Stimulated activated CD4-positive, alpha-beta T cell treated with anti-CD3 and anti-CD28 coated beads, TNF-alpha, amount 100 ng/mL, for 1 hour (primary cell): ENCODE measurements at places on chromosomes 7 and 10.

DNA sequence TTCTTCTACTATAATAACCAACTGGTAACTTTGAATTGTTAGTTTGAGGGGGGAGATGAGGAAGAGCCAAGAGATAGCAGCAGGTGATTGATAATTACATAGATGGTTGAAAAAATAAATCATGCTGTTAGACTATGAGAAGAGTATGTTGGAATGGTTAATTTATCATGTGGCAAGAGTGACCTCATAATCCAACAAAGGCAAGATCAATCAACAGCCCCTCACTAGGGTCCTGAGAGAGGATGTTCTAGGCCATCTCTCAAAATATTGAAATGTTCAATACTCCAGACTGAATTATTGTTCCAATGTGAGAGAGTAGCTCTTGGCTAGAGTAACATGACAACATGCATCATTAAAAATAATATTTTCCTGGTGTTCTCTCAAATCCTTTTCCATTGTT lies 67.9 kb downstream of the ADD3 start:
- DNase-seq: no peak

DNA sequence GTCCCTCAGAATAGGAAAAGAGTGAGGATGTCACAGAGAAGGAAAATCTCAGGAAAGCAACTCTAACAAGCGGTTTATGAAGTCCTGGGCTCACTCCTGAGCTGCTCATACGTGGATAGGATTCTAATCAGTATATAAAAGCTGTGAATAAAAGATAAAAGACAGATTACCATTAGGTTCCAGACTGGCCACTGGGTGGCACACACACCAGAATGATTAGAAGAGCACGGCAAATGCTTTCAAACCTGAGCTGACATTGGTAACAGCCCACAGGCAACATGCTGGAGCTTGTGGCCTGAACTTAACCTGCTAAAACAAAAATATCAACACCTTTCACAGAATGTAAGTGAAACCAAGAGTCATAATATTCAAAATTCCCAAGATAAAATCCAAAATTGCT lies 370.8 kb downstream of the GRID1 start:
- no peak for DNase-seq

DNA sequence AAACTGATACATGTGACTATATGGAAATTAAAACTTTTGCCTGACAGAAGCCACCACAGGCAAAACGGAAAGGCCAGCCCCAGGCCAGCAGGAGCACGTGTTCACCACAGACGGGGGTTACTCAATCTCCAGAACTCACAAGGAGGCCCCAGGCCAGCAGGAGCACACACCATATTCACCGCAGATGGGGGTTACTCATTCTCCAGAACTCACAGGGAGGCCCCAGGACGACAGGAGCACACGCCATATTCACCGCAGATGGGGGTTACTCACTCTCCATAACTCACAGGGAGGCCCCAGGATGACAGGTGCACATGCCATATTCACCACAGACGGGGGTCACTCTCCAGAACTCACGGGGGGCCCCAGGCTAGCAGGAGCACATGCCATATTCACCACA lies 61.5 kb downstream of the NKX6-2 start:
- no peak for DNase-seq

- DNase-seq: no peak
Measured at GRCh38 chr10:72954596-72955554, at the start of gene PLA2G12B. PLA2G12B (minus strand) TSS chr10:72954806; CDS start chr10:72954685, 121 bp downstream.

DNA sequence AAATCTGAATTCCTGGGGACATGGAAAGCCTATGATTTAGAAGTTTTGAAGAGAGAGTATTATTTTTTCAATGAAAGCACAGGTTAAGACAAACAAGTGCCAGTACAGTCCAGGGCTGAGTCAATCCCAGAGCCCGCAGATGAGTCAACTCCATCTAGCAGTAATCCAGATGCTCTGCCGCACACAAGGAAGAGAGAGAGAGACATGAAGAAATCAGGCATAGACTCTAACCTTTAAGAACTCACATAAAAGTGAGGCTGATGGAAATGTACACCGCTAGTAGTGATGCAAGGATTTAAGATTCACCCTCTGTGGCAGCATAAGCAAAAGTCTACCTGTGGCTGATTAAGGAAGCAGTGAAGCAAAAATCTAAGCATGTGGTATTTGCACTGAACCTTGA lies 651.5 kb downstream of the TNS3 start:
- no peak for DNase-seq

- DNase-seq: no peak
Measured at GRCh38 chr7:97022491-97023306, 1.9 kb downstream of the DLX5 start.

GRCh38 chr10:20995123-20995987 lies 98.2 kb upstream of the NEBL start:
- no peak for DNase-seq

GRCh38 chr10:1229116-1229515 lies 172.9 kb downstream of the WDR37 start:
- DNase-seq: no peak

DNA sequence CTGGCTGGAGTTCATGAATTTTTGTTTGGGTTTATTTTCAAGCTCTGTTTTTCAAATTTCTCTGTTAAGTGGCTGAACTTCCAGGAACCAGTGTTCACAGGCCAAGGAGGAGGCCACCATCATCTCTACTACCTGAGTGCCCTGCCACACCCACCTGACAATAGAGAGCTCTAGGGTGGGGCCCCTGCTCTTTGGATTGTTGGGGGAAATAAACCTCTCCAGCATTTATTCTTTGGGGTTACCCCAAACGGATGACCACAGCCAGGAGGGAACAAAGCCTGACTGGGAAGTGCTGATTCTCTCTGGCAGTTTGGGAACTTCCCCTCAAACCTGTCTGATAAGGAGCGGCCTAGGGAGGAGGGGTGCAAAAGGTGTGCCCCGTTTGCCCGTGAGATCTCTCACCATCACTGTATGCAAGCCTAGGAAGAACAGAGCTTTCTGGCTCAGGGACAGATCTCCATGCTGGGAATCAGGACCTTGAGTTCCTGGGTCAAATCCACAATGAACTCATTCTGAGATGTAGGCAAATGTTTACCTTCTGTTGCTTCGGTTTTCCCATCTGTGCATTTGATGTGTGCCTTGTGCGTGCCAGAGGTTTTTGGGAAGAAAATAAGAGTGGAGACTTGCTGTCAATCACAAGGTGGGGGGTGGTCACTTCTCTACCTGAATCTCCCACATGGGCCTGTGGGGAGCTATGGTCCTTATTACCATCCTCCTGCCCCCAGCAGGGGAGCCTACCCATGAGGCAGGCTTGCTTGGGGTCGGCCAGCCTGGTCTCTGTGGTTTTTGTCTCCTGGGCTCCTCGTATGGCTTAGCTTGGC lies 27.7 kb upstream of the PDCD4 start:
- no peak for DNase-seq

DNA sequence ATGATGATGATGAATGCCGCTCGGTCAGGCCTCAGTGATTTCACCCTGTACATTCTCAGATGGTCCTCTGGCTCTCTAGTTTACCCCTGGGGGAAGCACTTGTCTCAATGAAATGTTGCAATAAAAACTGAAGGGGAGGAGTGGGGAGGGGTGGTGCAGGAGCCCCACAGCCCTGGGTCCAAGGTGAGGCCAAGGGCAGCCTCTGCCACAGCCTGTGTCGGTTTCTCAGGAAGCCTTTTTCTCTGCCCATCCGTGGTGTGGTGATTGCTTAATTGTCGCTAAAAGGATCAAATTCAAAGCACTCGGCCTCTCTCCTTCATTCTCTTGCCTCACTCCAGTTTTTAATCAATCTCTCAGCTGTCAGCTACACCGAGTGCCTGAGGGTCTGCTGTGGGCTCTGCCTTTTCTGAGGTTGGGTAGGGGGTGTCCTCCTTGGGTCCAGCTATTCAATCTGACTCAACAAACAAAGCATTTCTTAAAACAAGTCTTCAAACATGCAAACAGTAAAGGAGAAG lies 39.1 kb upstream of the HSPA12A start:
- no peak for DNase-seq

DNA sequence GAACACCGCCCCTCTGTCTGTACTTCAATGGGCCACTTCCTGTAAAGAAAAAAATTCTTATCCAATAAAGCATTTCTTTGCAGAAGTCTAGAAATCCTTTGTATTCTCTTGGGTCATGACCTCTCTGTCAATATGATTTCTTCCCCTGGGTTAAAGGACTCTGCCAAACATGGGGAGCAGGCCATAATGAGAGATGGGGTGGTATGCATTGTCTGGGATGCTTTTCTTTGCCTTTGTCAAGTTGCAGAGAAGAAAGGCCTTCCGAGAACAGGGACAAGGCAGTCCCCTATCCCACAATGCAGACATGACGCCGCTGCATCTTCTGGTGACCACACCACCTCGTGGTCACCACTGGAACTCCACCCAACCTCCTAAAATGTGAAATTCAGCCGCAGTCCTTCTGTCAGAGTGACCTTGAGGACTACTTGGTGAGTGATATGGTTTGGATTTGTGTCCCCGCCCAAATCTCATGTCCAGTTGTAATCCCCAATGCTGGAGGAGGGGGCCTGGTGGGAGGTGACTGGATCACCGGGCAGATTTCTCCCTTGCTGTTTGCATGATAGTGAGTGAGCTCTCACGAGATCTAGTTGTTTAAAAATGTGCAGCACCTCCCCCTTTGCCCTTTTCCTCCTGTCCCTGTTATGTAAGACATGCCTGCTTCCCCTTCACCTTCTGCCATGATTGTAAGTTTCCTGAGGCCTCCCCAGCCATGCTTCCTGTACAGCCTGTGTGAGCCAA lies 15.2 kb upstream of the FRMPD2 start:
- no peak for DNase-seq

DNA sequence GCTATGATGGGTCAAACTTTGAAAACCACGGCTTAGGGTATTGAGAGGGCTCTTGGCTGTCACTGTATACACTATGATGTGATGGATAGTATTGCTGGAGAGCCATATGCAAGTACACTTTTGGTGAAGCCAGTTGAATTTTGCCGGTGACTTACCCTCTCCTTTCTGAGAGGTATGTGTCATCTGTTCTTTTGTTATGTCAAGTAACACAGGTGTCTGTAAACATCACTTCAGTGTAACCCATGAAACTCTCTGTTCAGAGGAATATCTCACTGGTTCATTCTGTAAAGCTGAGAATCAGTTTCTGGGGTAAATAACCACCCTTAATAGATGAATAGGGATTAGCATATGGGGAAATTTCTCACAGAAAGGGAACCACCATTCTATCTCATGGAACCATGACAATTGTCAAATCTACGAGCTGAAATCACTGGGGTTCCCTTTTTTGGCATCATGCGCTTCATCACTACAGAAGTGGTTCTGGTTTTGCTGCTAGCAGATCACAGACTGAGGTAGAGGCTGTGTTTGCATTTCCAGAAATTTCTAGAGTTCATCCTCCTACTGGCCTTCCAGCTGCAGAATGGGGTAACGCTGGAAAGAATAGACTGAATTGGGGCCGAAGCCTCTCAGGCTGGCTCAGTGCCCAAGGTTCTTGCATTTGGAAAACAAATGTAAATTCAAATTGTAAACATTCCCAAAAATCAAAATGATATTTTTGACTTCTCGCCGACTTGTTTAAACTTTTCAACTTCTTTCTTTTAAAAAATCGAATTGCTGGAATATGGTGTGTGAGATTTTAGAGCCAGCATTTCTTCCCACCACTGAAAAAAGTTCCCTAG lies 83.3 kb upstream of the CREB5 start:
- DNase-seq: no peak

DNA sequence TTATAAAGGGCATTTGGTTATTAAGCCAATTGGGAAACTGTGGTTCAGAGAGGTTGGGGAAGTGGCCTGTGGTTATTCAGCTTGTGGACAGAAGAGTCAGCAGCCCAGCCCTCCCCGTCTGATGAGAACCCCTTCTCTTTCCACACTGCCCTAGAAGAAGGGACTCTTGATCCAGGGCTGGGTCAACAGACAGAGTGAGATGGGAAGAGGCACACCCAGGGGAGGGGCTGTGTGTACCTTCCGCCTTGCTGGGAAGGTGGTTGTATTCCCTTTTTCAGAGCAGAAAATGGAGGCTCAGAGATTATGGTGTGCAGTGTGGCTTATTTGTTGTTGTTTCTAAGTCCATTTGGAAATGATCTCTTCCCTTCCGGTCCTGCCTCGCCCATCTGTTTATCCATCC lies 103.4 kb downstream of the GRK5 start:
- DNase-seq: no peak

- no peak for DNase-seq
Measured at GRCh38 chr7:2966466-2967078, 77.1 kb downstream of the CARD11 start.

- no peak for DNase-seq
Measured at GRCh38 chr10:59876695-59877094, 29.7 kb downstream of the CCDC6 start.

GRCh38 chr7:101450064-101450463 lies 87.4 kb downstream of the COL26A1 start:
- DNase-seq: no peak

GRCh38 chr10:73785721-73786511 lies 510 bp downstream of the ZSWIM8 start:
- no peak for DNase-seq

DNA sequence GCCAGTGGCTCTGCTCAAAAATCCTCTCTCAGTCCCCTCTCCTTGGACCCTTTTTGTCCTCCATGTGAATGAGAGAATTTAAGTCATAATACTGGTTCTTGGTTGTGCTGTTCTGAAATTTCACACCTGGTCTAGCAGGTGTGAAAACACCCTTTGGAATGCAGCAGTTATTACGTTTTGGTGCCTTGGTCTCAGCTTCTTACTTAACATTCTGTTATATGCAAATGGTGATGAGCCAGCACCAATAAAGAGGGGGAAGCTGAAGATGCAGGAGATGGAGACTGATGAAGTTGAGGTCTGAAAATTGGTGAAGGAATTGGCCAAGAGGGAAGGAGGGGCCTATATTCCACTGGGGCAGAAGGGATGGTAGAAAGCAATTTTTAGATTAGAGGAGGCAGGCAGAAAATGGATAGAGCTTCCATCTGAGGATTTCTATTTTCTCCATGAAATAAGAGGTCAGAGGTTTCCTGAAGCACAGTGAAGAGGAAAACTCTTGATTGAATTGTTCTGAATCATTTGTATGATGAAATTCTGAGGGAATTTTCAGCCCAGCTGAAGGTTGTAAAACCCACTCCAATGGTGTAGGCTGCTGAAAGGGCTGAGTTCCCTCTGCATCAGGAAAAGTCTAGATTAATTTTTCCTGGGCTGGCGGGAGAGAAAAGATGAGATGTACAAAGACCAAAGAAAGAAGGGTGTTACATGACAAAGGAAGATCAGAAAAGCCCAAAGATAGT lies 94.0 kb upstream of the FAM180A start:
- DNase-seq: no peak

GRCh38 chr10:19815731-19816410 lies 361 bp upstream of the PLXDC2 start:
- DNase-seq: no peak

DNA sequence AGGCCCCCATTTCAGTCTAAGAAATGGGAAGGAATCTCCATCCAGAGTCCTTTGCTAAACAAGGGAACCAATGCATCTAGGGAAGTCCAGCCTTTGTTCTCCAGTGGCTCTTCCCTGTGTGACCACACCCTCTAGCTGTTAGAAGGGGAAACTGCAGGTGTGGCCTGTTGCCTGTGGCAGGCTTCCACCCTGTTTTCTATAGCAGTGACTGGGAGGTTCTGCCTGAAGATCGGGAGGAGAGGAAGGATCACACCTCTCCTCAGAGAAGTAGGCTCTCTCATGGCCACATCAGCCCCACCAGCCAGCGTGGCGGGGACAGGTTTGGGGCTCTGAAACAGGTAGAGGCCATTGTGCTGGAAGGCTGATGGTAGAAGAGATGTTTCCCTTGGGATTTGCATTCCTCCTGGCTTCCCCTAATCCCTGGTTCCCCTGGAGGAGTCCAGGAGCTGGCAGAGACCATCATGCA lies 47.7 kb upstream of the TRIM8 start:
- DNase-seq: no peak
